GOT3 (cell line): ENCODE measurements at places on chromosomes 2 and 18.

DNA sequence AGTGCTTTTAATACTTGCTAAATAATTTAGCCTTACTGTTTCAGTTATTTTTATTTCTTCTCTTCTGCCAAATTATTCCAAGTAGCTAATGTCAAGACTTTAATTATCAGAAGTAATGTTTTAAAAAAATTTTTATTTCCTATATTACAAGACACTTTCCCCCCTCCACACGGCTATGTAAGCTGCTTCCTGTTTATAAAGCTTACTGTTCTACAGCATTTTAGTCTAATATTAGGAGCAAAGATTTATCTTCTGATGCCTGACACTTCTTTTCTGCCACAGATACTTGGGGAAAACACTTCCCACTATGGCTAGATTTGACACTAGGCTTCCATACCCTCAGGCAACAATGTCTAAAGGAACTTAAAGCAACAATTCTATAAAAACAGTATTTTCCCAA is 62.3 kb downstream of the ROCK1 start:
- no peak for DNase-seq

GRCh38 chr2:46068636-46069035 is 228.6 kb upstream of the EPAS1 start:
- DNase-seq: no peak

DNA sequence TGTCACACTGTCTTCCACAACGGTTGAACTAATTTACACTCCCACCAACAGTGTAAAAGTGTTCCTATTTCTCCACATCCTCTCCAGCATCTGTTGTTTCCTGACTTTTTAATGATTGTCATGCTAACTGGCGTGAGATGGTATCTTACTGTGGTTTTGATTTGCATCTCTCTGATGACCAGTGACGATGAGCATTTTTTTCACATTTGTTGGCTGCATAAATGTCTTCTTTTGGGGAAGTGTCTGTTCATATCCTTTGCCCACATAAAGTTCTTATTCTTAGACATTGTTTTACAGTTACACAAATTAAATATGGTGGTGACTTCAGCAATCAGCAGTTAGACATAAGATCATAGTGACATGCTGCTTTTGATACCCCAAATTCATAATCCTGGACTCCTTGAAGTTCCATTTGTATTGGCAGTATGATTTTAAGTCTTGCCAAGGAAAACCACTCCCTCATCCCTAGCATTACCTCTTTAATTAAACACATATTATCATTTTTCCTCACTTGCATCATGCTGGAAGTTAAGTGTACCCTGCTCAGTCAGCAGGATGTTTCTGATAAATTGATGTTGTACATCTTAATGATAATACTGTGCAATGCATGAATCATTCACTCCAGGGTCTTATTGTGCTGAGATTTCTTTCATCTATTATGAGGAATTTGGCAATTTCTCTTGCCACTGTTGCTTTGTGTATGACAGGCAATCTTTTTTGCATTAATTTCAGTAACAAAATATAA is 67.6 kb upstream of the STAT1 start:
- no peak for DNase-seq

GRCh38 chr2:150544731-150545130 is 57.3 kb upstream of the RND3 start:
- no peak for DNase-seq

- no peak for DNase-seq
Measured at GRCh38 chr2:166560022-166560421, 66.0 kb upstream of the SCN7A start.

GRCh38 chr18:57128220-57128932 is 18.5 kb upstream of the BOD1L2 start:
- no peak for DNase-seq

- DNase-seq: no peak
Measured at GRCh38 chr2:22500555-22500935, 884.4 kb upstream of the KLHL29 start.
